ENCODE measurements at places on chromosomes 6 and 20.

GRCh38 chr6:1970151-1970561 lies 275.2 kb downstream of the GMDS start:
- no peak for DNase-seq

- DNase-seq: no peak
Measured at GRCh38 chr6:157538168-157538567, 157.2 kb downstream of the ZDHHC14 start.

DNA sequence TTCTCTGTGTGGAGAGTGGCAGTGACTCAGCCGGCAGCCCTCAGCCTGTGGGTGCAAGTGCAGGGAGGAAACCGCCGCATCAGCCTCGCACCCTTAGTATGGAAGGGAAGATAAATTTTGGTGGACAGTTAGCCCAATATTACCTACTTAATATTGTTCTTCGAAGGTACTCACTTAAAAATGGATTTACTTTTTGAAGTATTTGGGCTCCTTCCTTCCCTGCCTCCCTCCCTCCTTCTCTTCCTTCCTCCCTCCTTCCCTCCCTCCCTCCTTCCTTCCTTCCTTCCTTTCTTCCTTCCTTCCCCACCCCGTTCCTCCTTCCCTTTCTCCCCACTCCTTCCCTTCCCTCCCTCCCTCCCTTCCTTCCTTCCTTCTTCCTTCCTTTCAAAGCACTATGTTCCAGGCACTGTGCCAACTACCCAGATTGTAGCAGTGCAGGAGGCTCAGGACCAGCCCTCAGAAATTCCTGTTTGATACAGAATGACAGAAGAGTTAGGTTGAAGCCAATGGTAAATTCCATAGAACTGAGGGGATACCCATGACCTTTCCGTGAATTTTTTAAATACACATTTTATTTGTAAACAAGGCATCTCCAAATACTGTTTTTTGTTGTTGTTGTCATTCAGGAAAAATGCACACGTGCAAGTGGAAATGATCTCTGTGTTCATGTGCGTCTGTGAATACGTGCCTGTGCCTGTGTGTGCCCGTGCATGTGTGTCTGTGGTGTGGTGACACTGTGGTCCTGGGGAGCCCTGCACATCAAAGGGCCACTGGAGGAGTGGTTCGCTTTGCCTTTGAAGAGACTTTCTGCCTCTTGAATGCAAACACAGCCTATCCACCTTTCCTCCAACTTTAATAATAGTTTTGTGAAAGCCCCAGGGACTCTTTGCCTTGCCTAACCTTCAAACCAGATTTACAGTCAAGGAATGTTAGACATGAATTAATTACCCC lies 141.7 kb downstream of the EDN3 start:
- no peak for DNase-seq

- DNase-seq: no peak
Measured at GRCh38 chr20:6416371-6416770, 293.5 kb upstream of the FERMT1 start.

- DNase-seq: no peak
Measured at GRCh38 chr6:166752097-166752496, 125.0 kb upstream of the RPS6KA2 start.

GRCh38 chr6:157634546-157634945 lies 188.5 kb upstream of the SNX9 start:
- DNase-seq: no peak

DNA sequence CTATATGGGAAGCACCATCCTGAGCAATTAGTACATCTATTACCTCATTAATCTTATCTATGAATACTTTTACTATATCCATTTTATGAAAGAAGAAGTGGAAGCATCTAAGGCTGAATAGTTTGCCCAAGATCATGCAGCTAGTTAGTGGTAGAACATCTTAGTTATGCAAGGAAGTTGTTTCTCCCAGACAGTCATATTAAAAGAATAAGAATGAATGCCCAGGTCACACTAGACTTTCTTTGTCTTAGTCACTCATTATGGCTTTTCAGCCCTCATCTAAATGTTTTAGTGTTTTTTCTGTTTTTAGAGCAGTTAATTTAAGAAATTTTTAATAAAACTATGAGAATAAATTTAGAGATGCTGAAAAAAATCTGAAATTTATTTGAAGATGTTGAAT lies 517.5 kb downstream of the CDKAL1 start:
- DNase-seq: no peak

DNA sequence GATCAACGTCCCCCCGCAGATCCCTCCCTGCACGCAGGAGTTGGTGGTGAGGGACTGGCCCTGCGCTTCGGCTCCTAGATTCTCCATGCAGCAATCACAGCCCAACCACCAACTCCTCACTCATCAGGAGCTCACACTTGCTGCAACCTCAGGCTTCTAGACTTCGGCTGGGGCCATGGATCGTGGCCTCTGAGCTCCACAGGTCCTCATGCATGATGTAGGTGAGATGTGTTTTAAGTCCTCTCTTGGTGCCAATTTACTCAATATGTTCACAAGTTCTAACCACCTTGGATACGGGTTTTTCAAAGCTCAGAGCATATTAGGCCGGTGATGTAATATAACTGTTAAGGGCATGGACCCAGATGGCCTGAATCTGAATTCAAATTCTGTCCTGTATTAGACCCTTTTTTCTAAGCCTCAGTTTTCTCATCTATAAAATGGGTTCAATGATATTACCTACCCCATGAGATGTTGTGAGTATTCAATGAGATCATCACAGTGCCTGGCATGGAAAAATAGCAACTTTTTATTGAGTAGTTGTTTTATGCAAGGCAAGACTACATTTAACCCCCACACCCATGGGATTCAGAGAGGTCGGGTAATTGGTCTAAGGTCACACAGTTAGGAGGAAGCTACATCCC lies 31.0 kb downstream of the SUN5 start:
- DNase-seq: no peak

DNA sequence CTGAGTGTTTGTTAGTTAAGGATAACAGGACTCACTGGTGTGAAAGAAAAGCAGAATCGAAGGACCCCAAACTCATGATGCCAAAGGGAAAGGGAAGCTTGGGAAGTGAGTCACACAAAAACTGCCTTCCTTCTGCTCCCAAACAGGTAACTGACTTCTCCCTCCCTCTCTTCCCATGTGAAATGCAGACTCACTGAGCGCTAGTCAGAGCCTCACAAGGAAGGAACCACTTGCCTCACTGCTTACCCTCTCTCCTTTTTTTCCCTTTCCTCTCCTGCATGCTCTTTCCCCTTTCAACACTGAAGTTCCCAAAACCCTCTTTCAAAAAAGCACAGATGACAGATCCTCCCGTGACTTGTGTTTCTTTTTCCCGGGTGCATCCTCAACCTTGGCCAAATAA lies 56.4 kb downstream of the LYRM4 start:
- DNase-seq: no peak

- DNase-seq: no peak
Measured at GRCh38 chr6:116877743-116878142, 701 bp downstream of the RFX6 start.

GRCh38 chr6:72534236-72534635 lies 87.6 kb upstream of the KCNQ5 start:
- DNase-seq: no peak
